Activated CD4-positive, alpha-beta T cell treated with anti-CD3 and anti-CD28 coated beads, Interleukin-2, amount 10 ng/mL, durations not matched to agents 24 days and 14 days (primary cell): ENCODE measurements at places on chromosomes 12 and 14. TPM values are rescaled to one million over a fixed set of nuclear protein-coding genes. Genes with fewer than 3 reads are reported as not detected.

GRCh38 chr12:29191267-29191850 is 42.3 kb downstream of the FAR2 start:
- no peak for DNase-seq
- no peaks in the 10 kb centered on the region for H3K36me3 ChIP-seq
- H3K4me1 ChIP-seq, result no peaks in the 10 kb centered on the region
- H3K27ac ChIP-seq, result no peak overlapping the region
- H3K4me3 ChIP-seq, result no peak overlapping the region

- H3K27ac ChIP-seq, result no peak overlapping the region
- no peak for DNase-seq
- H3K4me3 ChIP-seq, result no peak overlapping the region
- no peaks in the 10 kb centered on the region for H3K27me3 ChIP-seq
- no peaks in the 10 kb centered on the region for H3K36me3 ChIP-seq
These were observed 91.5 kb upstream of the IGF1 start for GRCh38 chr12:102571889-102572288.

DNA sequence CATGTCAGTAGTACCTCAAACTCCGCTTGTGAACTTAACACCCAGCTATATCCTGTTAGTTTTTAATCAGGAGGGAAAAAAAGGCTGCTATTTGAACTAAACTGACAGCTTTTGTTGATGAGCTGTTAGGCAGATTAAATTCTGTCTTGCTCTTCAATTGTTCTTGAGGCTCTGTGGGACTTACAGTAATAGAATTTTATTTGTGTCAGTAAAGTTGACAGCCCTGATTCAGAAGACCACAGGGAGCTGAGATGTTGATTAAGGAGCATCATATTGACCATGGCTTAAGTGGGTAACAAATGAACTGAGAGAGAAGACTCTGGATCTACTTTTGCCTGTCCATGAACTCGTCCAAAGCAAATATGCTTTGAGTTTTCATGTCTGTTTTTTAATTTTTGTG is 622.9 kb downstream of the DIO2 start:
- no peak overlapping the region for H3K4me3 ChIP-seq
- no peaks in the 10 kb centered on the region for H3K4me1 ChIP-seq
- H3K36me3 ChIP-seq, result no peaks in the 10 kb centered on the region
- H3K27ac ChIP-seq, result no peak overlapping the region
- H3K27me3 ChIP-seq, result no peaks in the 10 kb centered on the region

- no peaks in the 10 kb centered on the region for H3K36me3 ChIP-seq
- no peak for DNase-seq
- H3K4me3 ChIP-seq, result no peak overlapping the region
- no peaks in the 10 kb centered on the region for H3K4me1 ChIP-seq
These were observed 140.9 kb downstream of the GALC start for GRCh38 chr14:87852107-87852506.

The OTOGL gene
- not detected in 2 replicates for total RNA-seq

The CACNA1C gene
- 0.07 TPM in 2 replicates for total RNA-seq
